Cardiac muscle cell (in vitro differentiated cells and primary cell): ENCODE measurements at places on chromosomes 7 and 10. TPM values are rescaled to one million over a fixed set of nuclear protein-coding genes. Genes with fewer than 3 reads are reported as not detected.

ACBD7 gene
- 4.2 and 15.4 TPM in 2 replicates for total RNA-seq

PNLIPRP1 gene
- total RNA-seq = not detected in 2 replicates

SLC4A2 gene
- total RNA-seq = 269 and 288 TPM in 2 replicates

ABCB4 gene
- 1.0 and 2.8 TPM in 2 replicates for total RNA-seq

MKRN1 gene
- total RNA-seq = 143 and 247 TPM in 2 replicates
